Activated CD4-positive, alpha-beta T cell treated with anti-CD3 and anti-CD28 coated beads, Interleukin-2, amount 50 U/mL, for 24 hours (primary cell): ENCODE measurements at places on chromosomes 13 and 19.

DNA sequence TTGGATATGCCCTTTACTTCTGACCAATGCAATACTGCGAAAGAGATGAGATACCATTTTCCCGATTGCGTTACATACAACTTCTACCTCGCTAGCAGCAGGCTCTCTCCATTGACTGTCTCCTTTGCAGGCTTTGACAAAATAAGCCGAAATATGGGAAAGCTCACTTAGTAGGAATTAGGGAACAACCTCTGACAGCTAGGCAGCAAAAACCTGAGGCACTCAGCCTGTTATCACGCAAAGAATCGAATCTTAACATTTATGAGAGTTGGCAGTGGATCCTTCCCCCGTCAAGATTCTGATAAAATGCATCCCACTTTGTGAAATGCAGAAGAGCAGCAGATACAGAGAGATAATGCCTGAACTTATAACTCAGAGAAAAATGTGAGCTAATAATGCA is 1379.5 kb upstream of the PCDH9 start:
- no peak for DNase-seq

- DNase-seq, result no peak
These were observed 63.5 kb downstream of the COLGALT1 start for GRCh38 chr19:17618936-17619335.

GRCh38 chr13:46149272-46150133 is 32.5 kb downstream of the LCP1 start:
- no peak for DNase-seq

DNA sequence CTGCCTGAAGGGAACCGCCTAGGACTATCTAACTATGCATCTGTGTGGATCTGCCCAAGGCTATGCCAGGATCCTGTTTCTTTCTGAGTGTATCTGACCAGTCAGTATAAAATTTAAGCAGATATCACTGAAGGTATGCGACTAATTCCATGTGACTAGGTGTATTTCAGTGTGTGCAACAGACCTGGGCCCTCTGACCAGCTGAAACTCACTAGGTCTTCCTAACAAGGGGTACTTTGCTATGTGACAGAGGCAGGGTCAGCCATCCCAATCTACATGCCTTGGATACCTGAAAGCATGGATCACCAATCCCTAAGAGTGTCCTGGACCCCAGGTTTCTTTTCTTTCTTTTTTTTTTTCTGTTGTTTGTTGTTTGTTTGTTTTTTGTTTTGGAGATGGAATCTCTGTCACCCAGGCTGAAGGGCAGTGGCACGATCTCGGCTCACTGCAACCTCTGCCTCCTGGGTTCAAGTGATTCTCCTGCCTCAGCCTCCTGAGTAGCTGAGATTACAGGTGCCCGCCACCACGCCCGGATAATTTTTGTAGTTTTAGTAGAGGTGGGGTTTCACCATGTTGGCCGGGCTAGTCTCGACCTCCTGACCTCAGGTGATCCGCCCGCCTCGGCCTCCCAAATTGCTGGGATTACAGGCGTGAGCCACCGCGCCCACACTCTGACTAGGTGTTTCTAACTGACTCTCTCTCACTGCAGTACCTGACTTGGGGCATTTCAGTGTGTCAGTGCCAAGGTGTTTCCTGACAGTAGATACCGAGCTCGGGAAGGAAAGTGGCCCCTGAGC is 43.5 kb downstream of the FCGBP start:
- no peak for DNase-seq

DNA sequence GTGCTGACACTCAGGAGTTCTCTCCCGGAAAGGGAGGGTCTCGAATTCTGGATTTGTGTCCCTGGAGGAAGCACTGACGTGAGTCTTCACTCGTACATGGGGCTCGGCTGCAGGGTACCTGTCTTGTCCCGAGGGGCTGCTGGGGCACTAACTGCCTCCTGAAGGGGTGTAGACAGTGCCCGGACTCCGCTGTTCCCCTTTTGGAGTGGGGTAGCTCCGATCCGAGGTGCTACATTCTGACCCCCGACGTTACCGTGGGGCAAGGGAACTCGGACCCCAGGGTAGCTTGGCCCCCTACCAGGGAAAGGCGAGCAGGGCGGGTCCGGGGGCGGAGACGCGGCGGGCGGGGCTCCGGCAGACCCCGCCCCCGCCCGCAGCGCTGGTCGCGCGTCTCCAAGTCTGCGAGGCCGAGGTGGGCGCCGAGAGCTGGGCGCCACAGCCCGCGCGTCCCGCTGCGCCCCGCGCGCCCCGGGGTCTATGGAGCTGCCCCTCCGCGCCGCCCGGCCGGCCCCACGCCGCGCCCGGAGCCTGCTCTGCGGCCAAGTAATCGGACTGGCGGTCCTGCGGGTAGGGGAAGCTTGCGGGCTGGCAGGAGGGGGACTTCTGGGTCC is at the start of gene NPAS1:
Gene NPAS1 (plus strand): TSS at position 407 of the 611 bp plus-strand sequence. CDS start 1,211 bp downstream, outside the sequence.
- no peak for DNase-seq

GRCh38 chr13:46995874-46996273 is 99.0 kb upstream of the HTR2A start:
- DNase-seq, result no peak

- no peak for DNase-seq
These were observed 7.4 kb upstream of the RXFP2 start for GRCh38 chr13:31731921-31732320.

- no peak for DNase-seq
These were observed 54.4 kb upstream of the MEDAG start for GRCh38 chr13:30851697-30852096.

- DNase-seq, result no peak
These were observed 1.2 kb downstream of the SPART start for GRCh38 chr13:36344886-36345437.

GRCh38 chr19:4064496-4065260 is 2.0 kb downstream of the ZBTB7A start:
- DNase-seq, result no peak

GRCh38 chr19:40539070-40539469 is 37.6 kb upstream of the SHKBP1 start:
- no peak for DNase-seq

DNA sequence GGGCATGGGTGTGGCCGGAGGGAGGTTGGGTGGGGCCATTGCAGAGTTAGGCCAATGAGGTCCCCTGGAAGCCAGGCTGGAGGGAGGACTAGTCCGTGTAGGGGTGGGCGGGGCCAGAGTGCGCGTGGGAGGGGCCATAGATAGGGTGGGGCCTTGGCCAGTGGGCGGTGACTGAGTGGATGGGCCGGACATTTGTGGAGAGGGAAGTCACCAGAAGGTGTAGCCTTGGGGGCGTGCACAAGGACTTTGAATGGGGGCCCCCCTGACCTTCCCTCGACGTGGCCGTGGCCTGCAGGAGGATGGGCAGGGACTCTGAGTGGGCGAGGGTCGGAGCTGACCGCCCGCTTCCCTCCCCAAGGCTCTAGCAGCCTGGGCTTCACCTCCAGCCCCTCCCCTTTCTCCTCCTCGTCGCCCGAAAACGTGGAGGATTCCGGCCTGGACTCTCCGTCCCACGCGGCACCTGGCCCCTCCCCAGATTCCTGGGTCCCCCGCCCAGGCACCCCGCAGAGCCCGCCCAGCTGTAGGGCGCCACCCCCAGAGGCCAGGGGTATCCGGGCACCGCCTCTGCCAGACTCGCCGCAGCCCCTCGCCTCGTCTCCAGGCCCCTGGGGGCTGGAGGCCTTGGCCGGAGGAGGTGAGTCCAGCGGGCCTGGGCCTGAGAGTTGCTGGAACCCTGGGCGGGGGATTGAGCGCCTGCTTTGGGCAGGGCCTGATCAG is 16.5 kb upstream of the B3GNT3 start:
- no peak for DNase-seq

GRCh38 chr19:3852177-3852511 is 16.7 kb downstream of the ZFR2 start:
- no peak for DNase-seq

DNA sequence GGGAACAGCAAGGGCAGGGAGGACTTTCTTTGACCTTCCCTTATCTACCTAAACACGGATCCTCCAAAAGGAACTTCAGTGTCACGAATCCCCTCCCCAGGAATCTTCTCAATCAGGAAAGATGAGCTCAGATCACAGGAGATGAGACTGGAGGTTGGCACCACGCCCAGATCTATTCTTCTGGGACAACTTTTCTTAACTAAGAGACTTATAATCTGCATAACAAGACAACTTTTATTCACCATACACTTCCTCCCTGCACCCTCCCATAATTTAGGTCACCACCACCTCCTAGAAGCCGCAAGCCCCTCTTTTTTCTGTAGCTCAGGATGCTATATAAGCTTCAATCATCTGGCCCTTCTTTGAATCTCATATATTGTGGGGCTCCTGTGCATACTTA is 19.2 kb upstream of the AKT2 start:
- DNase-seq, result no peak

DNA sequence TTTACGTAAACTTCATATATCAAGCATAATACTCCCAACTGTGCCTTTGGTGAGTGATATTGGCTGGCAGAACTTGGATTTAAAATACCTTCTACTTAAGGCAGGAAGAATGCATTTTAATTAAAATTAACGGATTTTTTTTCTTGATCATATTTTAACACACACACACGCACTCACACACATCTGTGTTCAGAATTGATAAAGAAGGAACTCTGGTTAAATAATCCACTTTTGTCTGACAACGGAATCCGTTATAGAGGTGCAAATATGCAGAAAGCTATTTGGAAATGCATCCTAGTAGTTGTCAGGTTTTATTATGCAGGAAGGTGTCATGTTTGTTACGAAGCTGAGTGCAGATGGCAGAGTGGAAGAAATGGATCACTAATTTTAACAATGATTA is 105.5 kb upstream of the ZNF536 start:
- no peak for DNase-seq

- DNase-seq, result no peak
These were observed 8.2 kb downstream of the PKN1 start for GRCh38 chr19:14441041-14441938.

GRCh38 chr19:55538132-55538531 is 1.2 kb upstream of the SBK2 start:
- no peak for DNase-seq

GRCh38 chr13:36447501-36447900 is 15.2 kb downstream of the CCNA1 start:
- DNase-seq, result no peak

DNA sequence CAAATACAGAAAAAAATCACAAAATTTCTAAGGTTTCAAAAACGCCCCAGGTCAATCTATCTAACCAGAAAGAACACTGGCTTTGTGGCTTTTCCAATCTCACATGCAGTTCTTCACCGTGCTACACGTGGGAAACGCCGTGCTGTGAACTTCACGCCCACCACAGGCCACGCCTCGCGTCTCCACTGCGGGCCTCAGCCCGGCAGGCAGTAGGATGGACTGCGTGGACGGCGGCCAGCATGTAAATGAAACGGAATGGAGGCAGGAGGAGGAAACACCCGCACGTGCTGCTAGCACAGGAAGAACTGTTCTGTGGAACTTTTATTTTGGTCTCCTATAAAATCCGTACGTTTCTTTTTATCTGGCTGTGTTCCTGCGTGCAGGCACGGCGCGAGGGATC is 23.8 kb downstream of the ZNF787 start:
- no peak for DNase-seq

GRCh38 chr19:16018801-16019551 is 57.3 kb upstream of the TPM4 start:
- DNase-seq, result no peak

GRCh38 chr19:42111384-42111783 is 20.9 kb downstream of the POU2F2 start:
- DNase-seq, result no peak

- no peak for DNase-seq
These were observed 1500.4 kb upstream of the MIR17HG start for GRCh38 chr13:89846926-89847585.

DNA sequence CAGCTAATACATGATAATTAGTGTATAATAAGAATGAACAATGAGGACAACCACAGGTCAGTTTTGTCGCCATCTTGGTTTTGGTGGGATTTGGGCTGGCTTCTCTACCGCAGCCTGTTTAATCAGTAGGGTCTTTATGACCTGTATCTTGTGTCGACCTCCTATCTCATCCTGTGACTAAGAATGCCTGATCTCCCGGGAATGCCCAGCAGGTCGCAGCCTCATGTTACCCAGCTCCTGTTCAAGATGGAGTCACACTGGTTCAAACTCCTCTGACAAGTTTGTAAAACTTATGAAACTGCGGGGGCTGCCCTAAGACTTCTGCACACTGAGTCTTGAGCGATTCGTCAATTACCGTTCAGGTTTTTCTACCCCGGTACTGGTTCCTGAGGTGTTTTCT is 21.5 kb upstream of the ADGRE1 start:
- DNase-seq, result no peak

GRCh38 chr13:99986741-99987140 is 5.2 kb downstream of the ZIC2 start:
- no peak for DNase-seq

DNA sequence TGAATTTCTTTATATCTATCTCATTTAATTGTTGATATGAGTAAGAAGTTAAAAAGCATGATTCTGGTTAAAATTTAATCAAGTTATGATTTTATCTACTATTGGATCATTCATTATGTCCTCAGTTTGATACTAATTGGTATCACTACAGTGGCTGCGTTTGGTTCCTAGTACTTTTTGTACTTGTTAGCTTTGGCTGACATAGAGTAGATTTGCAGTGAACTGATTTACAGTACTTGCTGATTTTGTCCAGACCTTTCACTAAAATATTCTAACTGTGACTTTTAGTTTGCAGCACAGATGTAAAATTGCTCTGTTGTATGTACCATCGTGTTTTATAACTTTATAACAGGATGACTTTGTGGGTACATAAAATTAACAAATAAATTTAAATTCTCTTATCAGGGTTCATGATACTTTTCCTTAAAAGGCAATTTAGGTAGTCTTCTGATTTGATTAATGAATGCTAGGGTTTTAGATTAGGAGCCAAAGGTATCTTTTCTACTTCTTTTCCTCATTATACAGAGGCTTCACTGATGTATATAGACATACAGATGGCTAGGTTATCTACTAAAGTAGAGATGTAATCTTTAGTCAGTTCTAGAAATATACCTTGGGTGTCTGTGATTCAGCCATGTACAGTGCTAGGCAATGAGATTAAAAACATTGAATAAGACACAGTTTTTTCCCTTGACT is 8.7 kb downstream of the UCHL3 start:
- DNase-seq, result no peak

GRCh38 chr13:100673376-100673712 is 1.3 kb downstream of the TMTC4 start:
- DNase-seq, result no peak

DNA sequence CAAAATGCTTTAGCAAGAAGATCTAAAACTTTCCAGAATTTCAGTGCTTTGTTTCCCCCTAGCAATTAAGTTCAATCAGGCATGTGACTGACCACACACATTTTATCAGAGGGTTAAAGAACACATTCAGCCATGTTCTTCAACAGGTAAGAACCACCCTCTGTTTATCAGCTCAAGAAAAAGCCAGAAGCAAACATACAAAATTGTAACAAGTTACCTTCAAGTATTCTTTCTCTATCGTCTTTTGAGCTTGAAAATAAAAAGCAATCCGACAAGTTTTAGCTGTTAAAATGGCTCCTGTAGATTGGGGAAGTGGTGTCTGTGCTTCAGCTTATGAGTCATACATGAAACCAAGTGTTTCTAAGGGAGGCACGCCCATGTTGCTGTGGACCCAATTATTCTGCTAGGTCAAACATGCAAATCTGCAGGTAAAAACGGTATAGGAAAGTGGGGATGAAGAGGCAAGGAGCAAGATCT is at the start of gene ELF1:
Gene ELF1 (minus strand): TSS at position 306 of the 477 bp plus-strand sequence. CDS start 37,262 bp downstream, outside the sequence.
- DNase-seq, result no peak
